ENCODE measurements at places on chromosomes 12 and 14.

DNA sequence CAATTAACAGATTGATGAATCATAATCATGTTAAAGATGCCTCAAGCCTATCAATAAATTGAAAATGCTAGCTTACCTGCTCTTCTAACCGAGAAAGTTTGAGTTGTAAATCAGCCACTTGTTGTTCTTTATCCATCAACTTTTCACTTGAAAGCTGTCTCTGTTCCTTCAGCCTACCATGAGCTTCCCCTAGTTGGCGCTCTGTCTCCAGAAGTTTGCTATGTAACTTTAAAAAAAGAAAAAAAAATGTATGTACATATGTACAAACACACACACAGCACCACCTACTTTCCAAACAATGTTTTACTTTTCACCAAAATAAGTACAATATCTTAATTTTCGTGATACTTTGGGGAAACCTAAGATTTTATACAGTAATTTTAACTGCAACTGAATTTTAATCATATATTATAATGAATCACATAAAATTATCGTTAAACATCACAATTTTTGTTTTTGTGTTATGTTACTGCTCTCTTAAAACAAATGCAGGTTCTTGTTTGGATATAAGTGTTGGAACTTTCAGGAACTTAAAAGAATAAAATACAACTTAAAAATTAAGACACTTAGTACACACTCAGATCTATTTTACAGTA, 101.2 kb downstream of the EEA1 start:
- DNase-seq, result peak; percentile 12

- no peak for DNase-seq
Observed at GRCh38 chr14:50059763-50060616, 56.4 kb downstream of the VCPKMT start.

DNA sequence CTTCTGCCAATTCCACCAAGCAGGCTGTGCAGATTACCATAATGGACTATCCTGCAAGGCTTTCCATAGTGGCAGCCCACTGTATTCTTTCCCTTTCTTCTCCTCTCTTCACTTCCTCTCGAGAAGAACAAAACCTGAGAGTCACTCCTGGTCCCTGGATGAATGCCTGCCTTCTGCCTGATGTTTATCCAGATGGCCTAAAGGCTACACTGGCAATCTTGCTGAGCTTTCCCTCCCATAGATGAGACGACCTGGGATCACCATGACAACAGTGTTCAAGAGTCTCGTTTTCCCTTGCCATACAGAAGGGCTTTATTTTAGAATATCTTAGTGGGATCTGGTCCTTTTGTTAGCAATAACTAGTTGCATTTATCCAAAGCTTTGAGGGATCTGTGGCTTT, 142.3 kb downstream of the RTN1 start:
- DNase-seq, result no peak

DNA sequence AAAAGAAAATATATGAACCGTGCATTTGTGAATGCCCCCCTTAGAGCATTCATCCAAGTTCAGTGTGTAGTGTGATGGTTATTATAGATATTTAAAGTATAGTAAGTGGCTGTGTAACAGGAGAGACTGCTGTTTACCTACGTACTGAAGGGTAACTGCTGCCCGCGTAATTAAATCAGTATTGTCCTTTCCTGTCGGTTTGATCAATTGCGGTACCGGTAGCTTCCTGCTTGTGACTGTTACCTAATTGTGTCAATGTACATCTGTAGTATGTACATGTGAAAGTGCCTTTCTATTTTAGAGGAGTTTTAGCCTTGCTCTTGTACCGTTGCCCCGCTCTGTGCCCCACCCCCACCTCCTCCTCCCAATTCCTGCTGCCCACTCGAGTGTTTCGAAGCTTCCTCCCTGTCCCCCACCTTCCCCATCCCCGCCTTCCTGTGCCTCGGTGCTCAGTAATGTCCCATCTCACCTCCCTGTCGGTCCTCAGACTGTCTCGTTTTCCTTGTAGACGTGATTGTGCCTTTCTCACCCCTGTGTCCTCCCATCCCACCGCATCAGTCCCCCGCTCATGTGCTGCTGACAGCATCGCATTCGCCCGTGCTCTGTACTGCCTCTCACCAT, 75.0 kb downstream of the KICS2 start:
- no peak for DNase-seq

- no peak for DNase-seq
Observed at GRCh38 chr14:46048127-46048526, 603.5 kb downstream of the RPL10L start.

- DNase-seq, result no peak
Observed at GRCh38 chr12:122421821-122422729, at the start of gene CLIP1. Gene CLIP1, minus strand, starts transcription at chr12:122422669. Its CDS starts 42,217 bp downstream, at chr12:122380452.

DNA sequence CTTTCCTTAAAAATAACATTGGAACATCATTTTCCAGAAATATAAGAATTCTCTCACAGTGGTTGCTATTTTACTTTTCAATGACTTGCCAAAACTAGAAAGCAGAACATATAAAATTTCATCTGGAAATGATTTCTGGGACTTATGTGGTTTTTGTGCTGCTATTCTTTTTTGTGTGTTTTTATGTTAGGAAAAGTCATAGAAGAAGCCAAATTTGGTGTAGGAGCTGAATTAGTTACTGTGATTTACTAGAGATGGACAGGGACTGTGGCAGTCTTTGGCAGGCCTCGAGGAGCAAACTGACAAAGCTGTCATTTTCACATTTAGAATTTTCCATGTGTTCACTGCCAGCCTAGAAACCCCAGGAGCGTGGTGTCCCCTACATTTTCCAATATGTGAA, 38.3 kb upstream of the LDHB start:
- DNase-seq, result no peak

- DNase-seq, result no peak
Observed at GRCh38 chr14:102189874-102190273, 50.2 kb downstream of the WDR20 start.

DNA sequence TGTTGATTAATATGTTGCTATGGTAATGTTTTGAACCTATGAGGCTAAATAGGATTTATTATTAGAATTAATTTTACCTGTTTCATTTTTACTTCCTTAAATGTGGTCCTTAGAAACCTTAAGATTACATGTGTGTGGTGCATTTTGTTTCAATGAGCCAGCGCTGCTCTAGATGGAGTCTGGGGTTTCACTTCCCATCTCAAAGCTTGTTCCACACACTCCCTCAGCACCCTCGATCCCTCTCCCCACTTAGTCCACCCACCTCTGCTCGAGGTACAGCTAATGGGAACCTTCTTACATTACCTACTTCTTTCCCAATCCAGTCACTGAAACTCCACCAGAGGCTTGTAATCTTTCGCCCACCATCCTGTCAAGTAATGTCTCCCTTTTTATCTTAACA, 205.2 kb downstream of the PAX9 start:
- no peak for DNase-seq

GRCh38 chr14:60166142-60166541, 944 bp upstream of the DHRS7 start:
- DNase-seq, result no peak

DNA sequence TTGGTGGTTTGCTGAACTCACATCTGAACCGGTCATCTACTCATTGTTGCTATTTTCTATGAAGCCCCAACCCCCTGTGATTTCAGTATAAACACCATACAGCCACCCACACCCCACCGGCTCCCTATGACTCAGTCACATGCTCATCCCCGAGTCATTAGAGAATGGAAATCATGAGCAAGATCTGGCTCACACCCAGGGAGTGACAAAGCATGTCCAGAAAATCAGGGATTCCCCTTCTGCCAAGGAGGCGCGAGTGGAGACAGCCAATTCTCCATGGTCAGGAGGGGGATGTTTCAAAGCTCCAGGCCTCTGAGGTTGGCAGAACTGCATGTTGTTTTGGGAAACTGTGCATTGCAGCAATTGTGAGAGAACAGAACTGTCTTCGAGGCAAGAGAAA, 657.5 kb upstream of the TBX3 start:
- DNase-seq, result no peak

GRCh38 chr14:42047421-42048055, 440.9 kb downstream of the LRFN5 start:
- no peak for DNase-seq

- no peak for DNase-seq
Observed at GRCh38 chr14:68669603-68670358, 123.1 kb downstream of the ZFP36L1 start.

GRCh38 chr12:45522227-45522626, 207.3 kb upstream of the ARID2 start:
- no peak for DNase-seq

GRCh38 chr12:46942579-46942978, 116.8 kb upstream of the SLC38A4 start:
- DNase-seq, result no peak

Data from stimulated activated CD4-positive, alpha-beta T cell treated with anti-CD3 and anti-CD28 coated beads, Interleukin-15, amount 100 ng/mL, for 48 hours (primary cell).